ENCODE measurements at places on chromosomes 3 and 15.

DNA sequence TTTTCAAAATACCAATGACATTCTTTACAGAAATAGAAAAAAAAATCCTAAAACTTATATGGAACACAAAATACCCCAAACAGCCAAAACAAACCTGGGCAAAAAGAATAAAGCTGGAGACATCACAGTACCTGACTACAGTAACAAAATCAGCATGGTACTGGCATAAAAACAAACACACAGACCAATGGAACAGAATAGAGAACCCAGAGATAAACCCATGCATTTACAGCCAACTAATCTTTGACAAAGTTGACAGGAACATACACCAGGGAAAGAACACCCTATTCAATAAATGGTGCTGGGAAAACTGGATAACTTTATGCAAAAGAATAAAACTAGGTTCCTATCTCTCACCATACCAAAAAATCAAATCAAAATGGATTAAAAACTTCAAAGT, 36.4 kb downstream of the SCAPER start:
- DNase-seq = no peak

- DNase-seq = no peak
These were observed 112.8 kb upstream of the C2CD4B start for GRCh38 chr15:62277816-62278394.

DNA sequence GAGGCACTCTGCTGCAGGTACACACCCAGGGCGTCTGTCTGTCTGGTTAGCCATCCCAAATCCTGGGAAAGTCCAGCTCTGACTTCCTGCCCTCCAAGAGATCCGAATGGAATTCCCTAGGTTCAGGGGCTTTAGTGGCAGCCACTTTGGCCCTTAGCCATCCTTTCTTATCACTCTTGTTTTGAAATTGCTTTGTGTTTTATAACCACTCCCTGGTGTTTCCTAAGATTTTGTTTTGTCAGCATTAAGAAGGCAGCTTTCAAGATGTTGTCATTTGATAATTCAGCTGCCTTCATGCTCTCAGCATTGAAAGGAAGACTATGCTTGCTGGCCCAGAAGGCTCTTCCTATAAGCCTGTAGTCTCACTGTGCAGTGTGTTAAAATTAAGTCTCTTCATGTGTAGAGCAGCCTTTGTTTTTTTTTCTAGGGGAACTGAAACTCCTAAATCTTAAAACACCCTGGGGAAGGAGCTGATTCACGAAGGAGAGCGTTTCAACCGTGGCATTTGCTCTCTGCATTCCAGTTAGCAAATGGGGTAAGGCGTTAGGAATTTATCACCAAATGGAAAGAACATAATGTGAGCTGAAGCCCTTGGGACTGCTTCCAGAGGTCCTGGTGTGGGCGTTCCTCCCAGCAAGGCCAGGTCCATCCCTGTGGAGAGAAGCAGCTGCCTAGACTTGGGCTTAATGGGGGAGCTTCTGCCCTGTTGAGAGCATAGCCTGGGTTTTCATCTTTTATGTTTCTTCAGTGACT, 14.2 kb upstream of the CLEC3B start:
- DNase-seq = no peak

DNA sequence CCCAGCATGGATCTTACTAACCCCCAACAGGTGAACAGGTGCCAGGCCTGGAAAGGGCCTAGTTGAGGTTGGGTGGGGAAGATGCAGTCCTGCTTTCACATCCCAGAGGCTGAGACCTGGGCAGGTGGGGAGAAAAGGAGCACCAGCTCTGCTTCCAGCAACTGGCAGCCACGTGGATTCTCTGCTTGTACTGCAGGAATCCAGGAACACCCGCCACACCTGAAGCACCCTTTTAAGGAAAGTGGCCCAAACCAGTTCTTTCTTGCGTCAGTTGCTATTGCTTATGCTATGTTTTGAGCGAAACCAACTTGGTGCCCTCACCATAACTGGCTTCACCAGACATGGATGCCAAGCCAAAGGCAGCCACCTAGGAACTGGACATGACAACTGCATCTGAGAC, 28.1 kb upstream of the NEO1 start:
- no peak for DNase-seq

- no peak for DNase-seq
These were observed 466.3 kb upstream of the EPHA3 start for GRCh38 chr3:88641033-88641604.

DNA sequence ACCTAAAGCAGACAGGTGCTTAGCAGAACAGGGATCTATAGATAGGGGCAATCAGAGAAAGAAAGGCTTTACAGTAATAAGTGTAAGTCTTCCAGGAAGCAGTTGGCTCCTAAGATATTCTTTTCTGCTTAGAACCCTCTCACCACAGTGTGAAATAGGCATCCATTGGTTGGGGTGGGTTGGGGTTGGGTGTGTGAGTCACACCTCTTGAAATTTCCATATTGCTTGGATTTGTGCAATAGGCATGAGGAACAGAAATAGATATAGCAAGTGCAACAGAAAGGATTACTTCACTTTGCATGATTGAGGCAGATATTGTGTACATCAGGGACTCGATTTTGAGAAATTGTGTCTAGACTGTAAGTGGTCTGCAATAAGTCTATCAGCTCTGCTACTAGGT, 200.1 kb upstream of the GAP43 start:
- DNase-seq = no peak

DNA sequence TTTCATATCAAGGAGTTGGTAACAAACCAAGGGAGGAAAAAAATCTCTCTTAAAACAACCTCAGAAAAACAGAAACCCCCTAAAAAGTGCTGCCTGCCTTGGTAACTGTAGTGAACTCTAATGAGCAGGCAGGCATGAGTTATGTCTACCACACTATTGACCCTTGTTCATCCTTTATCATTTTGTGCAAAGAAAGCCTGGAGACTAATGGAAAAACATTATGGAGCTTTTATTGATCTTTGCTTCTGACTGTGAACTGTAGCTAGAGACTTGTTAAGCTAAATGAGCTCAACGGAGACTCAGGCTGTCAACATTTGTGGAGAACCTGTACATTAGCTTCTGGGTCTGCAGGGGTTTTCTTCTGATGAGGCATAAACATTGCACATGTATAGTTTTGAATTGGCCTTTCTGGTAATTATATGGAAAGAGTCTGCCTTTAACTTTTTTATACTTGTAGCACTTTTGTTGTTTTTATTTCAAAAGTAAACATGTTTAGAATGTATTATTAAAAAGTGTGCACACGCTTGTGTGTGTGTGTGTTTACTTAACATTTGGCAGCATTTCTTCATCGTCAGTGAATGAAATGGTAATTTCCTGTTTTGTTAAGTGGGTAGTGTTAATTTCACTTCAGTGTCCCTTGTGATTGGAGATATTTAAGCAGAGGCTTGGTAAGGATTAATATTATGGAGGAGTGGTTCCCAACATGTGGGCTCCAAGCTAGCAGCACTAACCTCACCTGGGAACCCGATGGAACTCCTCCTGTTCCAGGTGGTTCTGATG, 15.9 kb upstream of the SPTSSB start:
- no peak for DNase-seq

- no peak for DNase-seq
These were observed 219.4 kb upstream of the GBE1 start for GRCh38 chr3:81980596-81981494.

DNA sequence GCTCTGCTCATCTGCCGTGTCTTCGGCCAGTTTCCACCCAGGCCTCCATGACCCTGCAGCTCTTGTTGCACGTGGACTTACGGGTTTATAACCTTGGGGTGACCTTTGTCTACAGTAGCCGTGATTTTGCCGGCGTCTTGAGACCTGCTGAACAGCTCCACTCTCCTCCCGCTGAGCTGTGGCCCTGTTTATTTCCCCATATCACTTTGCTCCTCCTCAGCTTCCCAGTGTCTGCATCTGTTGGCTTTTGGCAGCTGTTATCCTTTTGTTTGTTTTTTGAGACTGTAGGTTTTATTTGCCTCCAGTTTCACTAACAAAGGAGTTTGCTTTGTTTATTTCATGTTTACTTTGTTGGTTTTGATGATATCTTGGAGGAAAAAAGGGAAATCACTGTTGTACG, 29.3 kb upstream of the SLC28A1 start:
- DNase-seq = no peak

DNA sequence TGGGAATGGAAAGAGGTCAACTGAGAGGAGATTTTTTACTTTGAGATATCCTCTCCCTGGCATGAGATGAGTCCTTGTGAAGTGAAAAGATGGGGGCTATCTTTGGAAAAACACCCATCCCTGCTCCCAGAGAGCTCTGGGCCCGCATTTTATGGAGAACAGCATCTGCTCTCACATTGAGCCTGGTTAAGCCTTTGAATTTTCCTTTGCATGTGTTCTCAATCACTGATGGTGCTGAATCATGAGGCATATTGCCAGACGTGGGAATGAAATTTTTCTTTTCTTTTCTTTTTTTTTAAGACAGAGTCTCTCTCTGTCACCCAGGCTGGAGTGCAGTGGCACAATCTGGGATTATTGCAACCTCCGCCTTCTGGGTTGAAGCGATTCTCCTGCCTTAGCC, 24.4 kb downstream of the TMEM45A start:
- DNase-seq = no peak

DNA sequence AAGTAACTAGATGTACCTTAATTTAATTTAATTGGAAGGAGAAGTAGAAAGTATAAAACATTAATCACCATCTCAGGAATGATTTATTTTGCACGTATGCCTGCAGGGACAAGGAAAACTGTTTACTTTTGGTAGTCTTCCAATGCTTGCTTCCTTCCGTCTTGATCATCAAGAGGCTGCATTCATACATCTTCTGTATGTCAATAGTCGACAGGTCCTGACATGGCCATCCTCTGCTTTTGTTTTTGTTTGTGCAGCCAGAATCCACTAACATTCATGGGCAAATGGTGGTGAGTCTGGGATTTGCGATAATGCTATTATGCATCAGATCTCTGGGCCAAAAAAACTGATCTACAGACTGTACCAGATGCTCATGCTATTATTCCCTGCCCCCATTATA, 56.6 kb upstream of the ZPLD1 start:
- DNase-seq = no peak

DNA sequence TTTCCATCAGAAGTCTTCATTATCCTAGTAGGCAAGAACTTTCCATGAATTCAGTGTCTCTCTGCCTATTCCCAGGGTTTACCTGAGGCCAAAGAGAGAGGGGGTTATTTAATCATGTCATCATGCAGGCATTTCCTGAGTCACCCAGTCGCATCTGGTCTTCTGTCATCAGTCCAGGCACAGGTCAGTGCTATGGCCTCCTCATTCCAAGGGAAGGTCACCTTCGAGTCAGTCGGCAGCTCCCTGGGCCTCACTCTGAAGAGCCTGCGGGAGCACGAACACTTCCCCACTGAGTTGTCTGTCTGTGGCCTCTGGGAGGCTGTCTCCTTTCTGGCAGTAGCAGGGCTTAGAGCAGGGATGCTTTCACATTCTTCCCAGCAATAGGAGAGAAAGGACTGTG, 26.2 kb upstream of the LRTM1 start:
- DNase-seq = no peak

DNA sequence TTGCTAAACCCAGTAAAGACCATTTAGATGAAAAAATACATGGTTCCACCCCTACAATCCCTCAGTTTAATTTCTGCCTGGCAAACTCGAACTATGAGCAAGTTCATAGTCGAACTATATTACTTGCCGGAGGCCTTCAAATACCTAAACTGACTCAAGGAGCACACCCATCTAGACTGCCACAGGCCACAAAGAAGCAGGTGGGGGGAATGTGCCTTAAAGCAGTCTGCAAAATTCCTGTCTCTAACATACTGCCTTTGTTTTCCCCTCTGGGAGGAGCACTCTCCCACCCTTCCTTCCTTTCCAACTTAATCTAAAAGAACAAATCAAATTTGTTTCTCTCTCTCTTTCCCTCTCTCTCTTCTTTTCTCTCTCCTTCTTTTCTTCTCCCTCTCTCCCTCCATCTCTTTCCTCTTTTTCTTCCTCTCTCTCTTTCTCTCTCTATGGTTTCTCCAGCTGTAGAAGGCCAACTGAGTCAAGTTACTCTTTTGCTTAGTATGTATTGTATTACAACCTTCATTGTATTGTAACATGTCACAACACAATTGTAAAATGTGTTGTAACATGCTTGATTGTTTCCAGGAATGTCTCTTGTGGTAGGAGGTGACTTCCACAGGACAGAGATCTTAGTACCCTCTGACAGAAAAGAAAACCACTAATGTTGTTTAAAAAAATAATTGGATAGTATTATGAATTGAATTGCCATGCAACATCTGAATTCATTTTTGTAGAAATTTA, 496.3 kb downstream of the ROBO2 start:
- no peak for DNase-seq
